ENCODE measurements at places on chromosomes 12 and 14.

- DNase-seq: no peak
Observed at GRCh38 chr14:61498303-61498702, 176.9 kb downstream of the PRKCH start.

- DNase-seq: no peak
Observed at GRCh38 chr12:115468087-115468510, 784.1 kb upstream of the TBX3 start.

DNA sequence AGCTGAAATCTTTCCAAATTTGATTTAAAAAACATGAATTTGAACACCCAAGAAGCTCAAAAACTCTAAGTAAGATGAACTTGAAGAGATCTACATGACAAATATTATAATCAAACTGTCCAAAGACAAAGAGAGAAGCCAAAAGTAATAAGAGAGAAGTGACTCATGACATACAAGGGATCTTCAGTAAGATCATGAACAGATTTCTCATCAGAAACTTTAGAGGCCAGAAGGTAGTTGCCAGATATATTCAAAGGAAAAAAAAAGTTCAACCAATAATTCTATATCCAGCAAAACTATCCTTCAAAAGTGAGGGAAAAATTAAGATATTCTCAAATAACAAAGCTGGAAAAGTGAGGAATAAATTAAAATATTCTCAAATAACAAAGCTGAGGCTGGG lies 35.1 kb upstream of the MMP19 start:
- no peak for DNase-seq

DNA sequence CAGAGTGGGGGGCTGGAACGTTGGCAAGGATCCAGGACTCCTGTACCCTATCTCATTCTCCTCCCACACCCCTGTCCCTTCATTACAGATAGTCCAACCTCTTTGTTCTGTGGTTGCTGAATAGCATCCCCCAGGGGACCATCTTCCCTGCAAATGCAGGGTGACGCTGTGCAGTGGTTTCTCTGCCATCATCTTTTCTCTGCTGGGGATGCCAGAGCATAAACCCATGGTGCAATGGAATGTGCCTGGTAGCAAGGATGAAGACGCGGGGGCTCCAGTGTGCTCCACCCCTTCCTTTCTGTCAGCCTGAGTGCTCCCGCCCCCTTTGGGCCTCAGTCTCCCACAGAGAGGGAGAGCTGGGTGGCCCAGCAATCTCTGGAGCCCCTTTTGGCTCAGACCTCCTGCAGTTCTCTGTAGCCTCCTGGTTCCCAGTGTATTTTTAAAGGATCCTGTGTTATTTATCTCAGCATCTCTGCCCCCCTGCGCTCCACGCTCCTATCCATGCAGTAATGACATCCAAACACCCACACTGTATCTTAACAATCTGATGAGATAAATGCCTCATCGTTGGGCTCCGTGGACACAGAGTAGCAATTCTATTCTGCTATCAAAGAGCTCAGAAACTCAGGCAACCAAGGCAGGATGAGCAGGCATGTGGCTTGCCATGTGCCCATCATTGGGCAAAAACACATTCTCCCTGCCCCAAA lies 212.8 kb downstream of the CACNA1C start:
- DNase-seq: no peak

DNA sequence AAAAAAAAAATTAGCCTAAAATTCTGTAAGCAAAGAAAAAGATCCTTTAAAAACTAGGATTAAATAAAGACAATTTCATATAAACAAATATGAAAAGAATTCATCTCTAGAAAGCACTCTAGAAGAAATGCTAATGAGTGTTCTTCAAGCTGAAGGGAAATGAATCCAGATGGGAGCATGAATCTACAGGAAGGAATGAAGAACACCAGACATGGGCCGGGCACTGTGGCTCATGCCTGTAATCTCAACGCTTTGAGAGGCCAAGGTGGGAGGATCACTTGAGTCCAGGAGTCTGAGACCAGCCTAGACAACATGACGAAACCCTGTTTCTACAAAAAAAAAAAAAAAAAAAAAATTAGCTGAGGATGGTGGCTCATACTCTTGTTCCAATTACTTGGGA lies 297.2 kb downstream of the FBXL14 start:
- no peak for DNase-seq
